Fibroblast of pulmonary artery (primary cell): ENCODE measurements at places on chromosomes 6 and 20.

GRCh38 chr20:34299556-34300255 lies 3.4 kb downstream of the AHCY start:
- DNase-seq = no peak

- DNase-seq = no peak
Observed at GRCh38 chr20:3461911-3462677, 8.7 kb upstream of the ATRN start.

DNA sequence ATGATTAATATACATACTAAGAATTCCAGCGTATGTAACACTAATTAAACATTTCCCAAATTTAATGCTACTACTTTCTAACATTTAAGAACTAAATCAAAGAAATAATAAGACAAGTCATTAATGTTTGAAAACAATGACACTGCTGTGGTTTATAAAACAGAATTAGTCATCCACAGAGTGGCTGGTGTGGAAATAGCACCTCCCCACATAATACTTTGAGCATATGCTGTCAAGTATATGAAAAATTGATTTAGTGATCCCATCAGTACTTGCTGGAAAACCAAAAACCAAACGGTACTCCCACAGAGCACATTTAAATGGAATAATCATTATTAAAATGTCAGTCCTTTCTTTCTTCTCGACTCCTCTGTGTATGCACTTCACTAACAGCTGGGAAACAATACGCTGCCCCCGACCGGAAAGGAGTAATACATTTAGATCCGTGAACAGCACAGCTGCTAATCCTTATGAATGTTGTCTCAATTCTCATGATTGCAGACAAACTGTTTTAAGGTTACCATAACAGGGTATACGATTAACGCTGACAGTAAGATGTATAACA lies 78.4 kb downstream of the PREP start:
- DNase-seq = peak; percentile 56

- peak; percentile 28 for DNase-seq
Observed at GRCh38 chr6:164415832-164416563, 893.4 kb downstream of the C6orf118 start.

- DNase-seq = peak; percentile 100
Observed at GRCh38 chr20:22795871-22796270, 211.5 kb upstream of the FOXA2 start.

DNA sequence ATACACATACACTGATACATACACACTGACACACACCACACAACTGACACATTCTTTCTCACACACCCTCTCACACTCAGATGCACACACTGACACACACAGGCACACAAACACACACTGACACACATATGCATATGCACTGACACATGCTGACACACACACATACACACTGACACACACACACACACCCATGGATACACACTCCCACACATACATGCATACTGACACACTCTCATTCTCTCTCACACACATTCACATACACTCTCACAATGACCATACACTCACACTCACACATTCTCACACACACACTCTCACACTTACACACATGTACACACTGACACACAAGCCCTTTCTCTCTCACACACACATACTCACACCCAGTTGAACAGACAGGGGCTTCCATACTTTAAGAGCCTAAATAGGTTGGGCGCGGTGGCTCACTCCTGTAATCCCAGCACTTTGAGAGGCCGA lies 236.4 kb downstream of the LRFN2 start:
- no peak for DNase-seq

- DNase-seq = no peak
Observed at GRCh38 chr6:2740581-2740980, 10.1 kb downstream of the MYLK4 start.

DNA sequence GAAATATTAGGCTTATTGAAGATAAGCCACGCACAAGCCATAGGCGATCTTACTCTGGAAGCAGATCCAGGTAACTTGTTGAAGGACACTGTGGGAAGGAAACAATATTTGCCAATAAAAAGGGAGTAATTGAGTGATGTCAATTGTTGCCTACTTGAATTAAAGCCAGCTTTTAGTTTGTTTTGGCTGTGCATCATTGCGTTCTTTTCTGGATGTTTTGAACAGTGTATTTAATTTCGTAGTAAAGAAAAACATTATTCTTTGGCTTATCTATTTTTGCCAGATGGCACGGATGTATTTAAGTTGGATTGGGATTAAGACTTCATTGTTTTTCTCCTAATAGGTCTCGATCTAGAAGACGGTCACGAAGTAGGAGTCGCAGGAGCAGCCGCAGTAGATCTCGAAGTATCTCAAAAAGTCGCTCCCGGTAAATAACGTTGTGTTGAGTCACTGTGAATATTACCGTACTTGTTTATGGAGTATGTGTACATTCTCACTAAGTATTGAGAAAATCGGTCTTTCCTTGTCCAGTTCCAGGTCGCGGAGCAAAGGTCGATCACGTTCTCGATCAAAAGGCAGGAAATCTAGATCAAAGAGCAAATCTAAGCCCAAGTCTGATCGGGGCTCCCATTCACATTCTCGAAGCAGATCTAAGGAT lies 2.6 kb downstream of the SRSF6 start:
- no peak for DNase-seq

GRCh38 chr20:23361119-23361475 lies 885 bp upstream of the GZF1 start:
- peak; percentile 46 for DNase-seq

DNA sequence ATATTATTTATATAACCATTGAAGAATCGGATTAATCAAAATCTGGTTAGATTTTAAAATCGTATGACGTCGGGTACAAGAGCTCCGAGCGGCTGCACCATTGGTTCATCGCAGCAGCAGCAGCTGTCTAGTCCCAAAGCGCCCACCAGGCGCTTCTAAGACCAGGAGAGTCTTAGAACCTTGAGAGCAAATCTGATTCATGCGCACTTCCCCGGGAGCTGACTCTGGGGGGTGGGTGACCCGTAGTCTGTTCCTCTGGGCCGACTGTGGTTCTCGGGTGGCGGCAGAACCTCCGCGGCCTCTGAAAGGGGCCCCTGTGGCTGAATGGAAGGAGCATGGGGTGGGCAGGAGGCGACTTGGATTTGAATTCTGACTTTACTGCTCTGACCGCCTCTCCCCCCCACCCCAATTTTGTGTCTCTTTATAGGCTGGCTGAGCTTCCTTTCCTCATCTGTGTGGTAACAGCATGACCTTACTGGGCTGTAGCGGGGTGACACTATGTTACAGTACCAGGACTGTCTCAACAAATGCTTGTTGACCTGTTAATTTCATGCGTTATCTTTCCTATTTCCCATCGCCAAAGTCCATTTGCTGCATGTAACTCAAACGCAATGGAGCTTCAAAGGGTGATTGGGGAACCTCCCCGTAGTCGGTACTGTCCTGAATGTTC lies 119.7 kb downstream of the RTN4IP1 start:
- no peak for DNase-seq

DNA sequence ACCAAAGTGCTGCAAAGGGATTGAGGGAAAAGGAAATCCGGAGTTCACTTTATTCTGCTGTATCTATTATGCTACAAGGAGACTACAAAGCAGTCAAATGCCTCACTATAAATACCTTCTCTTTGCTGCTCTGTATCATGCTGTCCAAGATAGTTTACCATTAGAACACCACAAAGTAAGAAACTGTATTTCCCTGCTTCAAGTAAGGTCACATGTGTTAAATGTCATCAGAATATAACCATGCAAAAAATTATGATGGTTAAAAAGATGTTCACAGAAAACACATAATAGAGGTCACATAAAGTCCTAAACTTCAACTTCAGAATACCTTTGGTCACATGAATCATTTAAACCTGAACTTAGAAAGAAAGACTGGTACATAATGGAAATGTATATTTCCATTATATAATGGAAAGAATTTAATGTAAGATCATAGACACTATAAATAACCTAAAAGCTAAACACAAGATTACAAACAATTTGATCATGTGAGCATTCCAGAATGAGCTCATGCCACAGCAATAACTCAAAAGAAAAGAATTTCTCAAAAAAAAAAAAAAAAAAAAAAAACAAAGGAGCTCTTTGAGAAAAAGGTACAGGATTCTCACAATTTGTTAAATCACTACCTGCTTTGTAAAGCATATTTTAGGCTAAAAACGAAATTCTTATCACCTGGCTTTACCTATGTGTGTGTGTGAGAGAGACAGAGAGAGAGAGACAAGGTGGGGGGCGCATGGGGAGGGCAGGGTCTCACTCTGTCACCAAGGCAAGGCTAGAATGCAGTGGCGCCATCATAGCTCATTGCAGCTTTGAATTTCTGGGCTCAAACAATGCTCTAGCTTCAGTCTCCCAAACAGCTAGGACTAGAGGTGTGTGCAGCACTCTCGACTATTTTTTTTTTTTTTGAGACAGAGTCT lies 58.7 kb downstream of the KIF13A start:
- peak; percentile 72 for DNase-seq

- DNase-seq = peak; percentile 78
Observed at GRCh38 chr6:116287689-116288282, 8.1 kb upstream of the TSPYL1 start.

DNA sequence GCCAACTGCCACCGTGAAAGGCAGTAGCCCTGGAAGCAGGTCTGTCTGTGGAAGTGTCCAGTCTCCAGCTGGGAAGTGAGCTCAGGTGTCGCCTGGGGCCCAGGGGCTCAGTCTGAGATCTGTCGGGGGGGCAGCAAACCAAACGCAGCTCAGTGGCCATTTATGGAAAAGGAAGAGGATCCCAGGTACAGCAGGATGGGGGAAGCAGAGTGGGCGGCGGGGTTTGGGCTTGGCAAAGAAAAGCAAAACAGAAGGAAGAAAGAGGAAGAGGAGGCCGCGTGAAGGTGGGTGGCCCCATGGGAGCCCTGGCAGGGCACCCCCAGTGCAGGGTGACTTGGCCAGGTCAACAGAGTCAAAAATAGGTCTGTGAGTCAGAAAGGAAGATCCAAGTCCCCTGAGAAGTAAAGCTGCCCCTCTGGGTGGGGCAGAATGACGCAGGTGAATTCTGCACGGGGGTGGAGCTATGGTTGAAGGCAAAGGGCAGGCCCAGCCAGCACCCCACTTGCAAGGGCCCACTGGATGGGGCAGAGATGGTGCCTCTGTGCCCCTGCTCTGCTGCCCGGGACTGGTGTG lies 5.3 kb downstream of the PXDC1 start:
- no peak for DNase-seq

- DNase-seq = no peak
Observed at GRCh38 chr6:3393836-3394202, 63.0 kb downstream of the SLC22A23 start.

GRCh38 chr20:33716498-33716897 lies 3.6 kb downstream of the PXMP4 start:
- no peak for DNase-seq

DNA sequence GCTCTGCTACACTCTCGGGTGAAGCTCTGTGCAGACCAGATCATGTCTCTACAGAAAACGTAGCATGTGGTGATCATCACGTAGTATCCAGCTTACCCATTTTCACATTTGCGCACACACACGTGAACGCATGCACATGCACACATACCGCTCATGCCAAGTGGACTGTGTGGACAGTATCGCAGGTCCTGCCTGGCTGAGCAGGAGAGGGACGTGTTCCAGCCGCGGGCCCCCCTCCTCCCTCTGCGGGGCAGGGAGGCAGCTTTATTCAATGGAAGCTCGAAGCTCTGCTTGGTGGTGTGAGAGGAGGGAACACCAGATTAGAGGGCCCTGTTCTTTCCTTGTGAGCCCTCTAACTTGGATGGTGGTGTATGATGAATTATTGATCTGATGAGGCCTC lies 51.1 kb downstream of the CDH26 start:
- DNase-seq = no peak

GRCh38 chr6:41294214-41294872 lies 7.9 kb upstream of the TREM1 start:
- DNase-seq = no peak

GRCh38 chr6:18264923-18265377 lies 620 bp upstream of the DEK start:
- DNase-seq = no peak

DNA sequence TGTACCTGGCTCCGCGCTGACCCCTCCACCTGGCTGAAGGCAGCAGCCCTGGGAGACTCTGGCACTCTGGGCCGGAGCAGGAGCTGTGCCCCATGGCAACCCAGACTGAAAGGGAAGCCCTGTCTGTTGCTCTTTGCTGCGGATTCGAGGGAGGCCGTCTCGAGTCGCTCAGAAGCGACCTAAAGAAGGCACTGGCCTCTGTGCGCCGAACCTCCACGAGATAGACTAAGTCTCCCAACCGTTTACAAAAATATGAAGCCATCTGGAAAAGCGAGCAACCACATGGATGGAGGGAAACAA lies 10.5 kb upstream of the TBX18 start:
- no peak for DNase-seq

GRCh38 chr20:50918403-50918802 lies 12.8 kb downstream of the ADNP start:
- DNase-seq = peak; percentile 64

- no peak for DNase-seq
Observed at GRCh38 chr6:34178357-34179105, 32.6 kb upstream of the GRM4 start.

DNA sequence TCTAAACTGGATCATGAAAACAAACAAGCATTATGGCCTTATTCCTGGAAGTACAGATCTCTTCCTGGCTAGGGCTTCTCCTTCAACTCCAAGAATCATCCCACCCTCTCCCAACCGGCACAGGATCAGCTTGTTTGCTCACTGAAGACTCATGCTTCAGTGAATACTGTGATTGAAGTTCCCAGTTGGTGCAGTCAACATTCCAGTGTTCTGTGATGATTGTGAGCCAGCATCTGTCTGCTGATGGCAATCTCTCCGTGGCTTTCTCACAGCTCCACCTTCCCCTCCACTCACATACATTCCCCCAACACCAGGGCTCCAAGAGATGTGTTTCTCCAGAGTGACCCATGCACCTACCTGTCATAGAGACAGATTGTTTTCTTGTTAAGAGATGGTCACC lies 421.3 kb upstream of the BTBD3 start:
- no peak for DNase-seq

DNA sequence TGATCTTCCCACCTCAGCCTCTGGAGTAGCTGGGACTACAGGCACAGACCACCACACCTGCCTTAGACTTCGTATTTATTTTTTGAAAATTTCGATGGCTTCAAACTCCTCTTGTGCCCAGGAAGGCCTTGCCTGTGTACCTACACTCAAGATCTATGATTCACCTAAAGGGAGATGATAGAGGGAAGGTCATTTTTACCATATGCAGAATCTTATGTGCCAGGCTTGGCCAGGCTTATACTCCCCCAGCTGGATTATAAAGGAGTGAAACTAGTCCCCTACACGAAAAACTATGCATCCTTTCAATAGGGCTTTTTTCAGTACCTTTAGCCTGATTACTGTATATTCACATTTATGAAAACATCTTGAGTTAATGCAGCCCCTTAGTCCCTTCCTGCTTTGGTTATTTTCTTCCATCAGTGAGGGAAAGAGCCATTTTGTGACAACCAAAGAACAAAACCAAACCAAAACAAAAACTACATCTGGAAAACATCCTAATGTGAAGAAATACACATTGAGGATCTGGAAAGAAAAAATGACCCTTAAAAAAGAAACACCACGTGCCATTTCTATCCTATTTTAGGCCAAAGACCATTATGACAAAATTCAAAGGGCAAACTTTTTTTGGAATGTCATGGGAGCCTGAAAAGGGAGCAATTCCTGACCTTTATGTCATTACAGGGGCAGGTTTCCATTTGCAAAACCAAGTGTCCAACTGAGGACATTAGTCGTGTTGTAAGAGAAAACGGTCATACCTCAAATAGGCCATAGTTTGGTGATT lies 34.7 kb downstream of the RIPOR2 start:
- no peak for DNase-seq
